Suprapubic skin (tissue), 4 donors: ENCODE measurements at places on chromosomes 12 and 14. TPM values are rescaled to one million over a fixed set of nuclear protein-coding genes. Genes with fewer than 3 reads are reported as not detected.

The AKAP5 gene
- 0.26 TPM for total RNA-seq

DNA sequence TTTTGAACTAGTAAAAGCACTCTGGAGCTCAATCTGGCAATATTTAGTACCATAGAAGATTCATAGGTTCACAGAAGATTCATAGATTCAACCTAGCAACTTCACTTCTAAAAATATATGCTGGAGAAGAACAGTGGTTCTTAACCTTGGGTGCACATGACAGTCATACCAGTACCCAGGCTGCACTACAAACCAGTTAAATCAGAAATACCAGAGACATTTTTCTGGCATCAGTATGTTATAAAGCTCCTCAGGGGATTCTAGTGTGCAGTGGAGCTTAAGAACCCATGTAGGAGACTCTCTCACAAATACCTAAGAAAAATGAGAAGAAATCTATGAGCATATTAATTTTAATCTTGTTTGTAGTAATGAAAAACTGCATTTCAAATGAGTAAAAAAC lies 46.6 kb downstream of the CNTN1 start:
- no peak for DNase-seq

- peak; percentile 24 for DNase-seq
Observed at GRCh38 chr12:132121283-132121682, 22.8 kb downstream of the DDX51 start.

GRCh38 chr14:53880761-53881160 lies 75.9 kb downstream of the BMP4 start:
- DNase-seq: no peak

The KRT74 gene
- total RNA-seq: 14.1 TPM

GRCh38 chr12:105331805-105332251 lies 1.3 kb downstream of the C12orf75 start:
- no peak for DNase-seq

The MSRB3 gene
- total RNA-seq: 5.2 TPM

The LALBA gene
- total RNA-seq: not detected

GRCh38 chr14:65369560-65369959 lies 43.0 kb upstream of the FUT8 start:
- no peak for DNase-seq

DNA sequence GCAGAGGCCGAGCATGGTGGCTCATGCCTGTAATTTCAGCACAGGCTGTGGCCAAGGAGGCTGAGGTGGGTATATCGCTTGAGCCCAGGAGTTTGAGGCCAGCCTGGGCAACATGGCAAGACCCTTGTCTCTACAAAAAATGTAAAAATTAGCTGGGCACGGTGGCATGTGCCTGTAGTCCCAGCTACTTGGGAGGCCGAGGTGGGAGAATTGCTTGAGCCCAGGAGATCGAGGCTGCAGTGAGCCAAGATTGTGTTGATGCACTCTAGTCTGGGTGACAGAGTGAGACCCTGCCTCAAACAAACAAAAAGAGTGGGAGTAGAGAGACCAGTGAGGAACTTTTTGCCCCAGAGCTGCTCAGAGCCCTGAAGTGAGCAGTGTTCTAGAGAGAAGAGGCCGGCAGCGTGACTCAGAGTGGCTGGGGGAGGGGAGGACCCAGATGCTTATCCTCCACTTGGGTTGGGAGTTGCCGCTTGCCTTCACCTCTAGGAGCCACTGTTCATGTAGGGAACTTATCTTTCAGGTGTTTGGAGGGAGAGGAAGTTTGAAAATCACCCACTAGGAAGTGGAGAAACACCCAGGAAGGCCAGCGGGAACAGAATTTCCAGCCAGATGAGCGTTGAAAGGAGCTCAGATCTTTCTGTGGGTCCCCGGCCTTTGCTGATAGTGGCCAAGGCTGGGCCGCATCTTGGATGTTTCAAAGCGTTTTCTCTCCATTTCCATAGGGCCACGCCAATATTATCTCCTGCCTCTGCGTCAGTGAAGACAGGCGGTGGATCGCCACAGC lies 15.3 kb downstream of the CFAP251 start:
- peak; percentile 37 for DNase-seq

DNA sequence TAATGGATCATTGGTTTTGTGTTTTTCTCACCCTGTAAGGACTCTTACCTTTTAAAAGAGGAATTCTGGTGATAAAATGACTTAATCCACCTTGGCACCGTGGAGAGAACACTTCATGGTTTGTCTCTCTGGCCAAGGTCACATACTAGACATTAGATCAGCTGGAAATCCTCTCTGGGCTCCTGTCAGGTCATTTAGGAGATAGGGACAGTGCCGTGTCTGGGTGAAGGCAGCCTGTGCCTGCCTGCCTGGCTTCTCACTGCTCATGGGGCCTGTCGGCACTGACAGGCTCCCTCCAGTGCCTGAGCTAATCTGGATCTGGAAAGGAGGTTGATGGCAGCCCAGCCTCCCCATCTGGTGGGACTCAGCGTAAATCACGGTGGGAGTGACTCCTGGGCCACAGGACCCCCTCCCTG lies 5.7 kb downstream of the CRADD start:
- DNase-seq: no peak

The BEGAIN gene
- 0.68 TPM for total RNA-seq

The COCH gene
- 7.9 TPM for total RNA-seq

- DNase-seq: no peak
Observed at GRCh38 chr14:53462931-53463778, 310.0 kb upstream of the DDHD1 start.

- DNase-seq: no peak
Observed at GRCh38 chr12:115758183-115758582, 519.3 kb downstream of the MED13L start.

DNA sequence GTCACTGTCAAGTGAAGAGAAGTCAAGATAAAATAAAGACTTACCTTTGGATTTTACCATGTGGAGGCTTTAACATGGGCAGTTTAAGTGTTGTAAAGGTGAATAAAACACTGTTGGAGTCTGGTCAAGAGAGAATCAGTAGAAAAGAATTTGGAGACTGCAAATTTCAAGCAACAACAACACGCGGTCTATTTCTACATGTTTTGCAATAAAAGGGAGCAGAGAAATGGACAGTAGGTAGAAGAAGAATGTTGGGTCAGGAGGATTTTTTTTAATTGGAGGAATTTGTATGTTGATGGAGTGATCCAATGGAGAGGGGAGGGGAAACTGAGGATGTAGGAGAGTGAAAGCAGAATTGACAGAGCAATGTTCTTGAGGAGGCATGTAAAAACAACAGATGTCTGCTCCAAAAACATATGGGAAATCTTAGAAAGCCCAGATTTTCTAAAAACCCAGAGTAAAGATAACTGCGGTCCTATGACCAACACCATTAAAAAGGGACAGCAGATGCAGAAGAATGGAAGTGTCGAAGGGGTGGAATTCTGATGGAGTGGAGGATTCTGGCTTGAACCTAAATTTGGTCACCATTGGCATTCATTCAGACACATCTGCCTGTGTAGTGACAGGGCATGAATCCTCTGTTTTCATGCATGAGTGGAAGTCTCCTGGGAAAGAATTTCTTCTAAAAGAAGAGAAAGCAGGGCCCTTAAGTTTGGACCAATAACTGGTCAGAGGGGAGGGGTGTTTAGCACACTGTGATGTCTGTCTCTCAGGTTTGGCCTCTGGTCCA lies 68.0 kb upstream of the OSBPL8 start:
- no peak for DNase-seq

GRCh38 chr12:101356794-101357193 lies 50.8 kb downstream of the ARL1 start:
- DNase-seq: no peak

The LTBR gene
- total RNA-seq: 165 TPM

The RNASE7 gene
- total RNA-seq: 46.9 TPM

- DNase-seq: no peak
Observed at GRCh38 chr12:47945341-47945728, 18.1 kb upstream of the TMEM106C start.

- DNase-seq: no peak
Observed at GRCh38 chr14:36617824-36618223, 35.4 kb upstream of the NKX2-8 start.

The TRIM9 gene
- total RNA-seq: 1.5 TPM

DNA sequence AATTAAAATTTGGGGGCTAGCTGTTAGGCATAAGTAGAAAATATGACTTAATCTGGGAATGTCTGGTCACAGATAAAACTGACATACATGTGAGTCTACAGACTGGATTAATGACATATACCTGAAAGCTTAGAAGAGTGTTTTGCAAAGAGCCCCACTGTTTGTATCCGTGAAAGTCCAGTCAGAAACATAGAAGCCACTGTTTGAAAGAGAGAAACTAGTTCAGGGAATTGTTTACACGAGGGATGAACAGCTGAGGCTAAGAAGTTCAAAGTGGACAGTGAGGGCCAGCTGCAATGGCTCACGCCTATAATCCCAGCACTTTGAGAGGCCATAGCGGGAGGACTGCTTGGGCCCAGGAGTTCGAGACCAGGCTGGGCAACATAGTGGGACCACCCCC lies 36.2 kb upstream of the SGPP1 start:
- no peak for DNase-seq

DNA sequence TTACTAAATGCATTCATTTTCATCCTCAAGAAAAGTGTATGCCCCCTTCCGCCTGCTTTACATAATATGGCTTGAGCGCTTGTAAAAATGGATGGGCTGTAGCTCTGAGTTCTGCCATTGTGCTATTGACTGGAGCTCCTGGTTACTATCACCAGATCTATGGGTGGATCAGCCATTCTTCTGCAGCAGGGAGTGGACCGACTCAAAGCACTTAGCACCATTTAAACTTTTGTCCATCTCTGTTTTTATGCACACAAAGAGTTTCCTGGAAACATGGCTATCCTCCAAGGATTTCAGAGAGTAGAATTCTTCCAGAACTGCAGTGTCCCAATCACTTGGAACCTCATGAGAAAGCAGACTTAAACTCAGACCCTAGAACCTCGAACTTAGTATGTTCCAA lies 4.5 kb upstream of the NUMB start:
- no peak for DNase-seq

- peak; percentile 56 for DNase-seq
Observed at GRCh38 chr12:55845785-55846496, 3.2 kb upstream of the MMP19 start.

- DNase-seq: no peak
Observed at GRCh38 chr12:116934908-116935705, 24.4 kb downstream of the FBXW8 start.

The PTHLH gene
- 1.1 TPM for total RNA-seq
